ENCODE measurements at places on chromosomes 3 and 15.

DNA sequence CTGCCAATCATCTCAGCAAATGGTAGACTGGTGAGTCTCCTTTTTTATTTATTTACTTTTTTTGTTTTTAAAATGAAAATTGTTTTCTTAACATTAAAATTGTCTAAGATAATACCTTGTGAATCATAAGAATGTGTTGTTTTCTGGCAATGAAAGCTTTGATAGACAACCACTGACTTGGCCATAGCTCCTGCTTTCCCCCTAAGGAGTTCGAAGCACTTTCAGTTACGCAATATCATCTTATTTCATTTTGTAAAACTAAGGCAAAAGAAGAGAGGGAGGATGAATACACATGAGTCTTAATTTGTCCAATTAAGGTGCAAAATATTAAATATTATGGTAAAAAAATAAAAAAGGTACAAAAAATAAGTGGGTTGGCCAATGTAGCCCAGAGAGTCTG lies 74.8 kb upstream of the PLCL2 start:
- DNase-seq: no peak

GRCh38 chr3:194492001-194492400 lies 5.2 kb upstream of the ATP13A3 start:
- DNase-seq: no peak

GRCh38 chr3:139096670-139097069 lies 52.0 kb upstream of the PRR23C start:
- DNase-seq: no peak

DNA sequence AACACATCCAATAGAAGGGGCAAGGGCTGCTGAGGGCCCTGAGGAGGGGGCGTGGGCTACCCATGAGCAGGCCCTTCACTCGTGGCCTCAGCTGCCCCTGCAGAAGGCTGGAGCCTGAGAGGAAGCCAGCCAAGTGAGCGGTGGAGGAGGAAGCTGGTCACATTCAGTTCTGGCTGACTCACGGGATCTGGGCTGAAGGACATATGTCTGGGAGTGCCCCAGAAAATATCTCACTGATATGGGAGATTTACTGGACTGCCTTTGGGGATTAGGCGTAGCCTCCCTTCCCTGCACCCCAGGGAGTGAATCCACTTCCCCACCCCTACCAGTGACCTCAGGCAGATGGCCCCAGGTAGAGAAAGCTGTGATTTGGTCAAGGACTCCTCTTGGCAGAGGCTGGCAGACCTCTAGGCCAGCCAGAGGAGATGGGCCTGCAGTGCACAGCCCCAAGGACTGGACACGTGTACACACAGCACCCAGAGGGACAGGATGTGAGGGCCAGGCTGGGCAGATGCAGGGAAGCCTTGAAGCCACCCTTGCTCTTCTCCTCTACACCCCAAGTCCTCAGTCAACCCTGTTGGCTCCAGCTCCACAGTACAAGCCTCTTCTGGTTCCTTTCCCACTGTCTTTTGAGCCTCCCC lies 14.2 kb upstream of the ANKDD1A start:
- no peak for DNase-seq

DNA sequence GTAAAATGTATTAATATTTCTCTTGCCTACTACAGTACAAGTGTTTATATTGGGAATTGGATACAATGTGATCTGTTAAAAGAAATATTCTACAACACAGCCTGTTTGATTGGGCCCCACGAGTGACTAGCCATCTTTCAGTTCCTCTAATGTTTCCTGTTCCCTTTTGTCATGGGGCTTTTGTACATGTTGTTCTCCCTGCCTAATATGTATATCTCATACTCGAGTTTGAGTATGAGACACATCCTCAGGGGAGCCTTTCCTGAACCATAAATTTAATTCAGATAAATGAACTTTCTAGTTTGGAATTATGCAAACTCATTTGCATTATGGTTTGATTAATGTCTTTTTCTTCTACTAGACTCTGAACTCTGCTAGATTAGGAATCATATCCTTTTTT lies 65.5 kb downstream of the MEF2A start:
- DNase-seq: no peak

DNA sequence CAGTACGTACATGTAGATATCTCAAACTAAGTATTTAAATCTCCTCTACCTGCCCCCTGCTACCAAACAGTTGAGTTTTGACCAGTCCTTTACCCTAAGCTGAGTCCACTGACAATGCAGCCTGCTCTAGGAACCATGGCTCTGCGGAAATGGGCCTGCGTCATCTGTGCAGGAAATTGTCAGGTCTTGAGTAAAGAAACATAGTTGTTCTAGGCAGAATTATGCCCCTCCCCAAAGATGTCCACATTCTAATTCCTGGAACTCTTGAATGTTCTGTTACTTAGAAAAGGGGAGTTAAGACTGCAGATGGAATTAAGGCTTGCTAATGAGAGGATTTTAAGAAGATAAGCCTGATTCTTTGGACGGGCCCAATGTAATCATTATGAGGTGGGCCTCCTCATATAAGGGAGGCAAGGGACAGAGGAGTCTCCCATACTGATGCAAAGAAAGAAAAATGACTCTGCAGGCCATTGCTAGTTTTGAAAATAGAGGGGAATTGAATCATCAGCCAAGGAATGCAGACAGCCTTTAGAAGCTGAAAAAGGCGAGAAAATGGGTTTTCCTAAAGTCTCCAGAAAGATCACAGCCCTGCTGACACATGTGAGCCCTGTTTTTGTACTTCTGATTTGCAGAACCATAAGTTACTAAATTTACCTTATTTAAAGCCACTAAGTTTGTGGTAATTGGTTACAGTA lies 5.5 kb upstream of the VGLL3 start:
- DNase-seq: no peak

- DNase-seq: no peak
These were observed 58.2 kb upstream of the ARRDC4 start for GRCh38 chr15:97902140-97902780.

- no peak for DNase-seq
These were observed 231.1 kb upstream of the PDZRN3 start for GRCh38 chr3:73855813-73856212.

- DNase-seq: no peak
These were observed 123.4 kb downstream of the SSR3 start for GRCh38 chr3:156431334-156432124.

- no peak for DNase-seq
These were observed 80.7 kb downstream of the ABI3BP start for GRCh38 chr3:100912571-100912970.

- DNase-seq: no peak
These were observed 67.0 kb upstream of the GPR149 start for GRCh38 chr3:154496978-154497377.

- no peak for DNase-seq
These were observed 26.1 kb upstream of the VPS8 start for GRCh38 chr3:184785890-184786279.

DNA sequence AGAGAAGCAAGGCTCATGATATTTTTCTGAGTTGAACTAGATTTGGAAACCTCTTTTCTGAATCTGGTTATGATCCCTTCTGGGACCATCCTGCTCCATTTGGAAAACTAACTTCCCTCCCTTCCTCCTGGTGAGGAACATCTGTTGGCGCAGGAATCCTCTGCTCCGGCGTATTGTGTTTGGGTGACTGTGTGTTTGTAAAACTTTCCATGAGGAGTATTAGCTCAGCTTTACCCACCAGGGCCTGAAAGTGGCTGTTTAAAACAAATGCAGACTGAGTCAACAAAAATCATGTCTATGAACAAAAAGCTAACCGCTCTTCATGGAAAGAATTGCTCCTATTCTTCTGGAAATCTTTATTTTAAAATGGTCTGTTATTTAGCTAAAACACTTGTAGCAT lies 17.7 kb downstream of the STARD9 start:
- DNase-seq: no peak

- no peak for DNase-seq
These were observed 14.8 kb downstream of the KLHL6 start for GRCh38 chr3:183540501-183541234.

DNA sequence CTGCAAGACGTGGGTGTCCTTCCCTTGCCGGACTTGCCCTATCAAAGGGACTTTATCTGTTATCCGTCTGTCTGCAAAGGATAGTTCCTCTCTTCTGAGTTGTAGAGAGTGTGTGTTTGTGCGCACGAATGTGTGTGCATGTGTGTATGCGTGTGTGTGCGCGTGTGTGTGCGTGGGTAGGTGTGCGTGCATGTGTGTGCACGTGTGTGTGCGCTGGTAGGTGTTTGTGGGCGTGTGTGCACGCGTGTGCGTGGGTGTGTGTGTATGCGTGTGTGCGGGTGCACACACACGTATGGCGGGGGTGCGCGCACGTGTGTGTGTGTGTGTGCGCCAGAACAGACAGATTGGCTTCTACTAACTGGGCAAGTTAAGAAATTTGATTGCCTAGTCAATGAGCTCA lies 4.1 kb upstream of the BMF start:
- DNase-seq: no peak

DNA sequence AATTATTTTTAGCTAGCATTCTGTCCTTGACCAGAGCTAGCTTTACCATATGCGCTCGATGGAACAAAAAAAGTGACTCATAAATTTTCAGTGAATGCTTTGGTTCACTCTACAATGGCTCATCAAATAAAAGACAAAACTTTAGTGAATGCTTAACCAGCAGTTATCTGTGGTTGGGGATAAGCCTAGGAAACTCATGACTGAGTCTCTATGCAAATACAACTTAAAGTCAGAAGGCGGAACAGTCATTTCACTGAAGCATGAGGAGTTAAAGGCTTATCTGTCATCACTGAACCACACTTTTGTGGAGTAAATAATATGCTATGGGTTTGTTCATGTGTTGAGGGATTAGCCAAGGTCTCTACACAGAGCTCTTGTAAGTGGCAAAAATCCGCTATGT lies 308.4 kb downstream of the SQOR start:
- DNase-seq: no peak

DNA sequence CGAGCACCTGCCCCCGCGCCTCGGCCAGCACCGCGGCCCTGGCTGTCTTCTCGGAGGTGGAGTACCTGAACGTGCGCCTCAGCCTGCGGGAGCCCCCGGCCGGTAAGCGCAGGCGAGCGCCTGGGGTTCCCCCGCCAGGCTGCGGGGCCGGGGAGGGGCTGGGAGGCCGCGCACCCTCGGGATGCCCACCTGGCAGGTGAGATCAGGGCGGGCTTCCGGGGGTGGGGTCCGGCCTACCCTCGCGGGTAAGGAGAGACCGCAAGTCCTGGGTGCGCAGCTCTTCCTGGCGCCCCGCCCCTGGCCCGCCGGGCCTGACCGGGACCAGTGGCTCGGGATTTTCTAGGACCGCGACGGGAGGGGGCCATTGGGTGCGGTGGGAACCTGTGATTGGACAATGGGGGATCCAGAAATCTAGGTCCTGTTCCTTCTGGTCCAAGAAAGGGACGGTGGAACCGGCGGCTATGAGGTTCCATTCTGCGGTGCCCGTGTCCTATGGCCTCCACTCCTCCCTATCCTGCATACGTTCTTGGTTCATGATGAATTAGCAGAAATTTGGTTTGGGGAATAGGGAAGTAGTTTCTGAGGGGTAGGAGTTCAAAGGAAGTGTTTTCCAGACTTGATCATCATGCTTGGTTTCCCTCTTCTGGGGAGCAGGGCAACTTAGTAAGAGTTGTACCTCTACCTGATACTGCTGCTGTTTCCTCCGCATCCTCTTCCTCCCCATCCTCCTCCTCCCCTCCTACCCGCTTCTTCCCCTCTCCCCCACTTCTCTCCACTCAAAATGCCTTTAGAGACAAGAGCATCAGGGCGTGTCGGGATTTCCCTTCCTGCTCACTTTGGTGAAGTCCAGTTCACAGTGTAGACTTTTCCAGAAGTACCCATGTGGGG lies 808 bp downstream of the ARRDC4 start:
- no peak for DNase-seq

- peak; percentile 45 for DNase-seq
These were observed 590 bp upstream of the TRIM71 start for GRCh38 chr3:32817257-32817557.

GRCh38 chr3:31868236-31868635 lies 112.8 kb downstream of the OSBPL10 start:
- no peak for DNase-seq

DNA sequence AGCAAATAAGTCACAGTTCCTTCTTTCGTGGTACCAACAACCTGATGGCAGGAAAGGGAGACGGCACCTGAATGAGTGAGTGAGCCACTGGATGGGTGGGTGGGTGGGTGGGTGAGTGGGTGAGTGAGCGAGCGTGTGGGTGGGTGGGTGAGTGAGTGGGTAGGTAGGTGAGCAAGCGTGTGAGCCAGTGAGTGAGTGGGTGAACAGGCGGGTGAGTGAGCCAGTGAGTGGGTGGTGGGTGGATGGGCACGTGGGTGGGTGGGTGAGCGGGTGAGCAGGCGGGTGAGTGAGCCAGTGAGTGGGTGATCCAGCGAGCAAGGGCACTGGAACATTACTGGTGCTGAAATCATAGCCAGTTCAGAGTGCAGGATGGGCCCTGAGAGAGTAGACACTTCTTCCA lies 152.8 kb downstream of the MEGF11 start:
- no peak for DNase-seq

GRCh38 chr3:115899535-115899934 lies 276.2 kb downstream of the GAP43 start:
- no peak for DNase-seq

DNA sequence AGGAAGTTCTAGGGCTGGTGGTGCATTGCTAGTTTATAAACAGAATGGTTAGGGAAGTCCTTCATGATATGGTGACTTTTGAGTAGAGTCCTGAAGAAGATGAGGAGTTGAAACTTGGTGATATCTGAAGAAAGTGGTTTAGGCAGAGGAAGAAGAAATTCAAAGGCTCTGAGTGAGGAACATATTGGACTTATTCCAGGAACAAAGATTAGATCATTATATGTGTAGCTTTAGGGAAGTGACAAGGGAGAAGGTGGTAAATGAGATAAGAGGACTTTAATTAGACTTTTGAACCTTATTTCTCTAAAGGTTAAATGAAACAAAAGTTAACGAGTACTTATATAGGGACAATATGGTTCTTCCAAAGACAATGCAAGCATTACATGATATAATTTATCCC lies 286.7 kb downstream of the DOCK3 start:
- DNase-seq: no peak

- no peak for DNase-seq
These were observed 1.8 kb upstream of the SNAP23 start for GRCh38 chr15:42493679-42494078.

DNA sequence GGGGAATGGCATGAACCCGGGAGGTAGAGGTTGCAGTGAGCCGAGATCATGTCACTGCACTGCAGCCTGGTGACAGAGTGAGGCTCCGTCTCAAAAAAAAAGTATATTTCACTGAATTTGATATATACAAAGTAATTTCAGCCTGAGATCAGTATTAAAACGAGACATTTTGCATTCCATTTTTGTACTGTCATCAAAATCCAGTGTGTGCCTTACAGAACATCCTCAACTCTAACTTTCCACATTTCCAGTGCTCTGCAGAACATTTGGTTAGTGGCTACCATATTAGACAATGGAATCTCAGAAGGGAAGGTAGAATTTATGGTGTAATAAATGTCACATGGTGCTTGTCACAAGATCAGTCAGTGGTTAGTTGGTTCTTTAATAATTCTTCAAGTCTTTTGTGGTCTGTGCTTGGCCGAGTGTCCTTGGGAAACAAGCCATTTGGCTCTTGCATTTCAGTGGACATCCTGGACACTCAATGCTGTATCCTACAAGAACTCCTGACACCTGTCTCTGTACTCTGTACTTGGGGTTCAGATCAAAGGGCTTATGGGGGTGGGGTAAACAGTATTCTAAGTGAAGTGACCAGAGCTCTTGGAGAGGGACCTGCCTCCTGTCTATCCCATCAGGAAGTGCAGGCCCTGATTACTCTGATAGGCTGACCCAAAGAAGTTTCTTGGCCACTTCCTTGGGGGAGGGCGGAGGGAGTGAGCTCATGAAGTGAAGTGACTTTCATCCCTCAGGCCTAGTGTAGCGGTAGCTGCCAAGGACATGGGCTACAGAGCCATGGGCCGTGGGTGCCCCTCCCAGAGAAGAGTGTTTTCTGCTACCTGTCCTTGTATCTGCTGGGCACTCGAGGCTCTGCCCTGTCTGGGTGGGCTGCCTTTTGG lies 3.7 kb downstream of the ACVR2B start:
- DNase-seq: no peak
